ENCODE measurements at places on chromosomes 3 and 15.

- no peak for DNase-seq
These were observed 1530.3 kb downstream of the SI start for GRCh38 chr3:163548015-163548414.

- DNase-seq, result no peak
These were observed 99.1 kb downstream of the MESD start for GRCh38 chr15:80890341-80891005.

GRCh38 chr15:24756101-24756500 is 80.5 kb downstream of the NPAP1 start:
- DNase-seq, result no peak

DNA sequence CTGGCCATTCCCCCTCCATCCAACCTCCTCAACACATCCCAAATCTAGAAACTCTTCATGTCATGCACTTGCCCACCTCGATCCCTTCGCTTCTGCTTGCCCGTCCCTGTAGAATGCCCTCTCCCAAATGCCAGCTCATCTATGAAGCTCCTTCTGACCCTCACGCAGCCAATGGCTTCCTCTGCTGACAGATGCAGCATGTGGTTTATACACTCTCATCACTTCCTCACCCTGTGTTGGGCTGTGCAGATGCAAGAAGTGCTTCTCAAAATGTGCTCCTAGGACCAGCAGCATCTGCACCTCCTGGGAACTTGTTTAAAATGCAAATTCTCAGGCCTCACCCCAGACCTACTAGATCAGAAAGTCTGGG is 51.7 kb downstream of the SEMA5B start:
- DNase-seq, result no peak

DNA sequence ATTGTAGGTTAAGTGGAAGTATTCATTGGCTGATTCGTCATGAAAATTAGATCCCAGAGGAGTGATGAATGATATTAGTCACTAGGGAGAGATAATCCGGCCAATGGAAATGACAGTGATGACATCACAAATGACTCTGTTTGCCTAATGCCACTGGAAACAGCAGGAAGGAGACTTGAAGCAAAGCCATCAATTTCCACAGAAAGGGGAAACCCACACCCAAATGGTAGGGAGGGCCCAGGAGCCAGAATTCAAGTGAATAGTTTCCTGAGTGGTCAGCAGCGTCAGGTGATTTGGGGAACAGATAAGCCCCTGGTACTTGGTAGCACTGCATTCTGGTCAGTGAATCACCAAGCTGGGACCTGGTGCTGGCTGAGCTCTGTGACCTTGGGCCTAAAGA is 3.3 kb upstream of the ADAMTS9 start:
- DNase-seq, result no peak

- DNase-seq, result no peak
These were observed 311.3 kb downstream of the UACA start for GRCh38 chr15:70451821-70452653.

- no peak for DNase-seq
These were observed 429.6 kb upstream of the MDFIC2 start for GRCh38 chr3:70742081-70742480.

GRCh38 chr3:55564726-55565125 is 77.6 kb upstream of the WNT5A start:
- no peak for DNase-seq

- no peak for DNase-seq
These were observed 426.7 kb upstream of the FRG2C start for GRCh38 chr3:75237477-75237876.

- DNase-seq, result no peak
These were observed 77.7 kb downstream of the ABHD5 start for GRCh38 chr3:43768381-43768973.

DNA sequence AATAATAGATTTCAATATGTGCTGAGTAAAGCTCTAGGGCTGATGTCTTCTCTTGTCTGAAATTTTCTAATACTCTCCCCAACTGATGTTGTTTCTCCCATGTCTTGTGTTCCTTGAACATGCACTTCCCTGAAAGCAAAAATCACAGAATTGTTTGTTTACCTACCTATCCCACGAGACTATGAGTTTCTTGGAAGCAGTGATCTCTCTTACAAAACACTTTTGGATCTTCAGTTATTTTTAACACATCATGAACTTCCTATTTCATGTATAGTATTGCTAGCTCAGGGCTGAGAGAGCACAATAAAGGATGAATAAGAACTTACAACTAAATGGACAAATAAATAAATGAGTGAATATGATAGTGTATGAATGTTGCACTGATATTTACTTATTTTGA is 365.0 kb downstream of the ROBO2 start:
- DNase-seq, result no peak

DNA sequence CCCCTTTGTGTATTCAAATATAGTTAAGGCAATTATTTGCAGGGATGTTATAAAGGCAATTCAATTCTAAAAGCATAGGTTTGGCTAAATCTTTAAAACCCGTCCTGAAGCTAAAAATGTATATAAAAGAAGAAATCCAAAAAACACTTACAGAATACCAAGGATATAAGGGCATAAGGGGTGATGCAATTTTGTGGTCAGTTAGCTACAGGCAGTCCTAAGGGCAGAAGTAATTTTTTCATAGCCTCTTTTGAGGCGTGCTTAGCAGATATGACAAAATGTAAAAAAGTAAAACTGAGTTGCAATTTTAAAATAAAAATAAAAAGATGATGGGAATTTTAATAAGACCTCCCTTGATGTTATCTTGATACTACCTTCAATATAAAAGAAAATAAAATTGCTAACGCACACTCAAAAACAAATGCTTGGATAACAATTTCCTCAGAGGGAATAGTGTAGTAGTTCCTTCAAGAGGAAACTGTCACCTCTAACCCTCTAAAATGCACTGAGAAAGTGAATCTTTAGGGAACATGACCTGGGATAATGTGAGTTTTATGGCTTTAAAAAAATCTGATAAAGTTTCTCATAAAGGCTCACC is 104.2 kb downstream of the MYH15 start:
- no peak for DNase-seq

GRCh38 chr15:94412979-94413746 is 181.8 kb downstream of the MCTP2 start:
- DNase-seq, result no peak

- no peak for DNase-seq
These were observed 8.3 kb downstream of the TRIM42 start for GRCh38 chr3:140686128-140686527.

GRCh38 chr3:157182879-157183278 is 22.9 kb upstream of the CCNL1 start:
- no peak for DNase-seq

- no peak for DNase-seq
These were observed 73.9 kb upstream of the MYO5C start for GRCh38 chr15:52369455-52369854.

GRCh38 chr15:90174140-90174875 is 26.8 kb upstream of the SEMA4B start:
- no peak for DNase-seq

DNA sequence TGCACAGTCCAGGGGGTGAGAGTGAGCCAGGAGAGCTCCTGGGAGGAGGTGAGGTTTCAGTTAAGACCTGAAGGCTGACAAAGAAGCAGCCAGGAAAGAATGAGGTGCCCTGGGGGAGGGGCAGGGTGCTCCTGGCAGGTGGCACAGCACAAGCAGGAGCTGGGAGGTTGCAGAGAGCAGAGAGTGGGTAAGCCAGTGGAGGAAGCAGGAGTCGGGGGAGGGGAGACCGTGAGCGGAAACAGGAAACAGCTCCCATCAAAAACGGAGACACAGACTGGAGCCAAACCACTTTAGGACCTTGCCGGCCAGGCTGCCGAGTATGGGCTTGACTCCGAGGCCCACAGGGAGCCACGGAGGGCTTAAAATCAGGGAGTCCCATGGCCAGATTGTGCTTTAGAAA is 12.1 kb upstream of the FBLN2 start:
- DNase-seq, result no peak

- no peak for DNase-seq
These were observed 205.4 kb upstream of the TRIM42 start for GRCh38 chr3:140472306-140473020.

- DNase-seq, result no peak
These were observed 454.7 kb downstream of the PYDC2 start for GRCh38 chr3:191915712-191916111.

- DNase-seq, result no peak
These were observed 49.5 kb downstream of the CEP63 start for GRCh38 chr3:134535186-134535970.

DNA sequence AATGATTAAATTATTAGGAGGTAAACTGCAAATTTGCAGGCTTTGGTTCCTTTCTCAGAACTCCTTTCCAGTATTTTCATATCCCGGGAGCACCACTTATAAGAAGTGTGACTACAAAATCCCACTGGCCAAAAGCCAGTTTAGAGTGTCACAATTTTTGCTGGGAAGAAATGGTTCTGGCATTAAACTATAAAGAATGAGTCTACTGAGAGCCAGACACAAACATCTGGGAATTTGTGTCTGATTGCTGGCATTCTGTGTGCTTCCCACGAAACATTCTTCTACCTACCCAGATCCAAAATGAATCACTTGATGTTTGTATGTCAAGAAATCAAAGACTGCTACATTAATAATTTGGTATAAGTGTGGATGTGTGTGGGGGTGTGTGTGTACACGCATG is 82.8 kb downstream of the DUT start:
- DNase-seq, result no peak

- peak; percentile 83 for DNase-seq
These were observed at the start of gene PLCB2 for GRCh38 chr15:40307421-40308211. TSS of gene PLCB2 (minus strand) at chr15:40307935. CDS start at chr15:40307672, 263 bp downstream.

DNA sequence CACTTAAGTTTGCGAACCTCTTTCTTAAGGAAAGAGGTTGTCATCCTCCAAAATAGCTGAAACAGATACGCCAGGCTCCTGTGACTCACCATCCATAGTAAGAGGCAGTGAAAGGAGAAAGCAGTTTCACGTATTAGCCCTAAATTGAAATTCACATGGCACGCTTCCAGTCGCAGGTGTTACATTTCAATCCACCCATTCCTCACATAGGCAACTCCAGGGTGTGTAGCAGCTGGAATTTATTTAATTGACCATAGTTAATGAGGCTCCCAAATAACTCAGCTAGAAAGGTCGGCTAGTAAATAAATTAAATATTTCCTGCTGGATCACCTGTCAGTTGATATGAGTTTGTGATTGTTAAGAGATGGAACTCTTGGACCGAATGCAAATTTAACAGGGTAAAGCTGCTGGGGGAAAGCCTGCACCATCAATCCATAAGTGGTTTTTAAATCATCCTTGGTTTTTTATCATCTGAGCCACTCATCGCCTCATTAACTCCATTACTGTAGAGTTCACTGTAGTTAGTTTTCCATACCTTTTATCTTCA is 19.6 kb downstream of the NSUN3 start:
- no peak for DNase-seq

DNA sequence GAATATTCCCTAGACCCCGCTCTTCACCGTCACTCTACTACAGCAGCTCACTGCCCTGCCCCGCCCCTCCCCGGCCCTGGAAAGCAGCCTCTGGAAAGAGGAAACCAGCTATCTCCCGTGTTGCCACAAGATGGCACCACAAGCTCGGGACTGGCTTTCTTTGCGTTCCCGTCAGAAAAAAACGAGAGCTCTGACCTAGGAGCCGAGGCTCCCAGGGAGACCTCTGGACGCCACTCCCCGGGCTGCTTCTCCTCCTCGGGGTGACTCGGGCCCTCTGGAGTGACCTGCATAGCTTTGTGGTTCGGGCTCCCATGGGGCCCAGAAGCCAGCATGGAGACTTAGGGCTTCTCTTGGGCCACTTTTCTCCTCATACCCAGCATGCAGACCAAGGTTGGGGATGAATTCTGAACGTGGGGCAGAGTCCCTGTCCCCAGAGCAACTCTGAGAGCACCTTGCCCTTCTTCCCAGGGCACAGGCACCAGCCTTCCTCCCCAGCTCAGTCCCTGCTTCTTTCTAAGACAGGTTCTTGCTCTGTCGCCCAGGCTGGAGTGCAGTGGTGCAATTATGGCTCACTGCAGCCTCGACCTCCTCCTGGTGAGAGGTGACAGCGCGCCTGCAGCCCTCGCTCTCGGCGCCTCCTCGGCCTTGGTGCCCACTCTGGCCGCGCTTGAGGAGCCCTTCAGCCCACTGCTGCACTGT is 19.0 kb downstream of the STOML1 start:
- peak; percentile 87 for DNase-seq

DNA sequence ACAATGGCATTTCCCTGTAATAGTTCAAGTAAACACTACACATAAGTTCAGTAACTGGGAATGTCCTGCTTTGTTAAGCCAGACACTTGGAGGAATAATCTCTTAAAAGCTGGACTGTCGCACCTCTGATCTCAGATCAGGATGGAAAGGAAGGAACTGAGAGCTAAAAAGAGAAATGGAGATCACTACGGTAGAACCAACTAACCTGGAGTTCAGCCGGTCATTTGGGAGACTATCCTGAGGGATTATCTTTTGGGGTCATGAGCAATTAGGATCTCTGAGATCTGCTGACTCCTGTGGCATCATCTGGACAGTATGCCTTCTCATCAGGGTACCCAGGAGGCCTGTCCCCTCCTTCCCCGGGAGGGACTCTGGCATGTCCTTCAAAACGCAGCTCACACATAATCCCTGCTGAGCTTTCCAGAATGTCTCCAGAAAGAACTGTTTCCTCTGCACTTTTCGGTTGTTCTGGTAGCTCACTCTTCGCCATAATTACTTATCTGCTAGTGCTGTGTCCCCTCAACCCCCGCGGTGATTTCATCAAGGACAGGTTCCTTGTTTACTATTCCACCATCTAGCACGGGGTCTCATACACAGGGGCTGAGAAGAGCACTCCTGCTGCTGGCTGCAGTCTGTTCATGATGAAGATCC is 115.6 kb downstream of the SENP2 start:
- DNase-seq, result no peak

- no peak for DNase-seq
These were observed 66.5 kb downstream of the MDFIC2 start for GRCh38 chr3:70245746-70246525.

DNA sequence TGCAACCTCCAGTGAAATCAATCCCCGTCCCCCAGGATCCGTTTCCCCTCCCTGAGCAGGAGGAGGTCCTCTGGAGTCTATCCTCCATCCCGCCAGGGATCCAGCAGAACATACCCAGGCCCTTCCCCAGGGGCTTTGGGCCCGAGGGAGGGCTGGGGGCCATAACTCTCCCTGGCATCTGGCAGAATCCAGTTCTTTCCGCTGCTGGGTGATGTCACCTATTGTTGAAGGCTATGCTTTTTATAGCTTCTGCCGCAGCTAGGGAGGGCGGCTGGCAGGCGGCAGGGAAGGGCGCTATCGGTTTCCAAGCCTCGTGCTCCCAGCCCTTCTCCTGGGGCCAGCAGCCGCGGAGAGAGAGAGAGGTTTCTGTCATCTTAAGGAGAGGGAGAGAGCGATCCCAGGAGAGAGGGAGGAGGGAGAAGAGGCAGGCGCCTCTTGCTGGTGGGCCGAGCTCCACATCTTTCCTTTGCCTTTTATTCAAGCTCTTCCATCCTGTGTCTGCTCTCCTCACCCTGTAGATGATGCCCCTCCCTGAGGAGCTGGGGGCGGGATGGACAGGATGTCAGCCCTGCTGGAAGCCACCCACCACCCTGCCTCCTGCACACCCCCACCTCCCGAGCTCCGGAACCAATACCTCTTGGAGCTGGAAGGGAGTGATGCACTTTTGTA is 120.1 kb downstream of the ANP32A start:
- DNase-seq, result no peak

DNA sequence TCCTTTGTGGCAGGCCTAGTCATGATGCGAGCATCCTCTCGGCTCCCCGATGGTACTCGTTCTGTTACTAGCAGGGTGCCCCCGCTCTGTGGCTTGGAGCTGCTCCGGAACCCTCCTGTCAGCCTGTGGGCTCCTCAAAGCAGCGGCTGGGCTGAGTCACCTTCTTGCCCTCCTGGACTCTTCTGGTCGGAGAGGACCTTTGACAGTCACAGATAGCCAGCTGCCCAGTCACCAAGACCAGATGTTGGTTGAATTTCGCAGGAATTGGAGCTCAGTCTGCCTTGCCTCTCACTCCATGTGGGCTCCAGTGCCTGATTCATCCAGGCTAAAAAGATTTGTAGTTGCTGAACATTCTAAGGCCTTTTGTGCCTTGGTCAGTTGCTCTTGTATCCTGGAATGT is 94.5 kb downstream of the CHCHD6 start:
- DNase-seq, result no peak
